CD4-positive, alpha-beta T cell treated with Interleukin-4 for 4 hours (primary cell): ENCODE measurements at places on chromosomes 13 and 19.

DNA sequence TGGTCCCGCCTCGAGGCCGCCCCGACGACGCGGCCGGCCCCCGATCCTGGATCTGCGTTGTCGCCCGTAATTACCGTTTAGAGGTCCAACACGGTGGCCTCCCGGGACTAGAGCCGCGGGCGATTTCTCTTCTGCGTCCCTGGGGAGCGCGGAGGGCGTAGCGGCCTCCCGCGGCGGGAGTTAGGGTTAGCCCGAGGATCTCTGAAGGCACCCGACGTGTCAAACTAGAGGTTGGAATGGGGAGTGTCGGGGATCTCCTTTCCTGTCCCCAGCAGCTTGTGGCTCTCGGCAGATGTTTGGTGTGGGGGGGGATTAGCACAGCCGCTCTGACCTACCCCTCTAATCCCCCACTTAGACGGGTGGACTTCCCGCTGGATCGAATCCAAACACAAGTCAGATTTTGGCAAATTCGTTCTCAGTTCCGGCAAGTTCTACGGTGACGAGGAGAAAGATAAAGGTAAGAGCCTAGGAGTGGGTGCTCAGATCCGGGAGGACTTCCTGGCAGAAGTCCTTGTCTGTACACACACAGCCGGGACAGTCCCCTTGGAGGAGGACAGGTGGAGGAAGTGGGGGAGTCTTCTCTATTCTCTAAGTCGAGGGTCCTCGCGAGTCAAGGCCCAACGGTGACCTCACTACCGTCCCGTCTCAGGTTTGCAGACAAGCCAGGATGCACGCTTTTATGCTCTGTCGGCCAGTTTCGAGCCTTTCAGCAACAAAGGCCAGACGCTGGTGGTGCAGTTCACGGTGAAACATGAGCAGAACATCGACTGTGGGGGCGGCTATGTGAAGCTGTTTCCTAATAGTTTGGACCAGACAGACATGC is 581 bp downstream of the CALR start:
- DNase-seq, result peak; percentile 28

- DNase-seq, result no peak
Measured at GRCh38 chr19:5288347-5288739, 52.3 kb downstream of the PTPRS start.

- DNase-seq, result peak; percentile 60
Measured at GRCh38 chr19:32599736-32600157, 18.8 kb downstream of the PDCD5 start.

DNA sequence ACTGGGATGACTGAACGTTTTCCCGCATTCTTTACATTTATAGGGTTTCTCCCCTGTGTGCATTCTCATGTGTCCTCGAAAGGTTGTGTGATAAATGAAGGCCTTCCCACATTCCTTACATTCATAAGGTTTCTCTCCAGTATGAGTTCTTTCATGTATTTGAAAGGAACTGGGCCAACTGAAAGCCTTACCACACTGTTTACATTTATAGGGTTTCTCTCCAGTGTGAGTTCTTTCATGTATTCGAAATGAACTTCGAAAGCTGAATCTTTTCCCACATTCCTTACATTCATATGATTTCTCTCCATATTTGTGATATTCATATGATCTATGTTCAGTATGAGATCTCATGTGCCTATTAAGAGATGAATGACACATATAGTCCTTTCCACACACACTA is 19.4 kb downstream of the ZNF709 start:
- no peak for DNase-seq
